HCT116 (cell line): ENCODE measurements at places on chromosomes 12 and 14.

DNA sequence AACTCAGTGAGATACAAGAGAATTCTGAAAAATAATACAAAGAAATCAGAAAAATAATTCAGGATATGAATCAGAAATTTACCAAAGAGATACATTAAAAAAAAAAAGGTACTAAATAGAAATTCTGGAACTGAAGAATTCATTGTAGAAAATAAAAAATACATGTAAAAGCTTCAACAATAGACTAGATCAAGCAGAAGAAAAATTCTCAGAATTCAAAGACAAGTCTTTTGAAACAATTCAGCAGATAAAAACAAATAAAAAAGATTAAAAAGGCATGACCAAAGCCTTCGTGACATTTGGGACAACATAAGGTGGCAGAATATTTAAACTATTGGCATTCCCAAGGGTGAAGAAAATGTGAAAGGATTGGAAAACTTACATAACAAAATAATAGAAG is 133.1 kb upstream of the CNOT2 start:
- no peak for DNase-seq

GRCh38 chr12:11780521-11781101 is 131.1 kb downstream of the ETV6 start:
- DNase-seq, result no peak

GRCh38 chr12:20560935-20561334 is 134.2 kb upstream of the SLCO1C1 start:
- no peak for DNase-seq

DNA sequence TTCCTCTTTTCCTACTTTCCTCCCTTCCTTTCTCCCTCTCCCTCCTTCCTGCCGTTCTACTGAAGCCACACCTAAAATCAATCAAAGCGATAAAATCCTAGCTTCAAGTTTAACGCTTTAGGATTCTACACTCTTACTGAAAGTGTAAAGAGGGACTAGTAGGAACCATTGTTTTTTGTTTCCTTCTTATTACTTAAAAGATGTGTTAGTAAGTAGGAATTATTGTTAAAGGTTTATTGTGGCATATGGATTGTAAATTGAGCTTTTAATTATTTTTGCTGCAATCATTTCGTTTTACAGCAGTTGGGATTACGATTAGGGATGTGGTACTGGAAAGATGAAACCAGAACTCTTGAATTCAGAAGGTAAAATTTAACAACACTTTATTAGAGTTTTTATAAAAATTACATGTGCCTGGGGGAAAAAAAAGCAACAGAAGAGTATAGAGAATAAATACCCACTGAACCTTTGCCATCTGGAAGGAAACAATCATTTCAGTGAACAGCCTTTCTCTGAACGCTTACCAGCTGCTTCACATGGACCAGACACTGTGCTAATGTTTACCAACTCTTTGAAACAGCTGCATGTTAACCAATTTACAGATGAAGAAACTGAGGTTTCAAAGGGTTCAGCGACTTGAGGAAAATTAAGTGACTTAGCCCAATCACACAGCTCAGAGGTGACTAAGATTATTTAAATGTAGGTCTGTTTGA is 1.0 kb downstream of the PPP1R36 start:
- no peak for DNase-seq

- DNase-seq, result no peak
Observed at GRCh38 chr12:18651525-18651924, 86.3 kb downstream of the PLCZ1 start.

DNA sequence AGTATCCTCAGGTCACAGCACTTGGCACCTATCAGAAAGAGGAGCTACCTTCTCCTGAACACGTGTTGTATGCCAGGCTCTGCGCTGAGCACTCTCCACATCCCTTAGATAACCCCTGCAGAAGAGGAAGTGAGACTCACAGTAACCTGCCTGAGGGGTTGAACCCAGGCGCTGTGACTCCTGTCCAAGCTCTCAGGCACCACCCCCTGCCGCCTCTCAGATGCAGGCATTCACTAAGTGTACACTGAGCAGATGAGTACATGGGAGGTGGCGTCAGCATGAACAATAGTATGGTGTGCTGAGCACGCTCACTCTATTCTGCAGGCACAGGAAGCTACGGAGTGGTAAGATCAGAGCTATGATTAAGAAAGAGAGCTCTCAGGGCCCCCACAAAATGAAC is 21.0 kb upstream of the RIC8B start:
- DNase-seq, result no peak

DNA sequence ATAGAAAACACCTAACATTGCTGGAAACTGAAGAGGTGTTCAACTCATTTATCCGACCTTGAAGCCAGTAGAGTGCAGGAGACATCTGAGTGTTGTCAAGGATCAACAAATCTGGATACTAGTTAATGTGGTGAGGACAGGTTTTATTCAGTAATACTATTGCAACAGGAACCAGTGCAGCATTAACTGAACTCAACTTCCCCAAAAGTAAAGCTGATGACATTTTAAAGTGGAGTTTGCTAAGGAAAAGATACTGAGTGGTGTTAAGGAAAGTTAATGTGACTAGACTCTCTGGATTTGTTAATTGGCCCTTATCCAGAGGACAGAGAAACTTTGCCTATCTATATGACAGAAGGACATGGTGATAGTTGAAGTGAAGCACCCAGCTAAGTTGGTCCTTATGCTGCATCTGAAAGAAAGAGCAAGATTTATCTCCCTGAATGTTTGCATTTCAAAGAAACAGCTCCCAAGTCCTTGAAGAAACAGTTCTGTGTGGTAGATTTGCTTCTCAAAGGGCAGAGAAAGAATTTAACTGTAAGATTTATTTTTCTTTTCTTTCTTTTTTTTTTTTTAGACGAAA is 1.2 kb upstream of the CLEC7A start:
- no peak for DNase-seq

DNA sequence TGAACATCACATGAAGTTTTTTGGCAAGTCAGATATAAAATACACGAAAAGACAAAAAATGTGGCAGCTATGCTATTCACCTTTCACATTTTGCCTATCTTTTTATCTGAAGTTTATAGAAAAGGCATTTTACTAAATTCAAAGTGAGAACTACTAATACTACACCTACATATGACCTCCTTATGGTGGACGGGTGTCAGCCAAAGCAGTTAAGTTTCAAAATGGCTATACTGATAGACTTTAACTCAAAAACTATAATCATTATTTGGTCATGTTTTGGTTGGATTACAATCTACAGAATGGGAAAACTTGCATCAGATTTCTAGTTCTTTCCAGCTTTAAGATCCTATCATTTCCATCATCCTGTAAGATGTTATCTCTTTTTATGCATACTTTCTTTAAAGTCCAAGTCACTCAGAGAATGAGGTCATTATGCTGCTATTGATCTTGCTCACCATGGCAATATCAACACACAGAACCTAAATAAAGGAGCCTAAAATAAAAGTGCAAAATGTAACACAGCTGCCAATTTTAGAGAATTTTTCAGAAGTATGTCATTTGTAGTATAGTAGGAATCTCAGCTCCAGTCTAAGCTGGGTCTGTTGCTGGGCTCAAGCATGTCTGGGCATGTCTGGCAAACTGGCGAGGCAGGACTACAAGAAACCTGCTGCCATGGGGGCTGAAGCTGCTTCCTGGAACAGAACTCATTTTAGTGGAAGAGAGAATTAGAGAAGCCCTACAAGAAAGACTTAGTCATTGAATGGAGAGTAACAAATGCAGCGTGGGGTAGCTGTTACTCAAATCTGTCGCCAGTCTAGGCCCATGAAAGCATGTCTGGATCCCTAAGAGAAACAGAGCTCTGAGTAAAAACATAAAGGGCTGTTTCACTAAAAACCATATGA is 7.6 kb upstream of the AEBP2 start:
- DNase-seq, result no peak

DNA sequence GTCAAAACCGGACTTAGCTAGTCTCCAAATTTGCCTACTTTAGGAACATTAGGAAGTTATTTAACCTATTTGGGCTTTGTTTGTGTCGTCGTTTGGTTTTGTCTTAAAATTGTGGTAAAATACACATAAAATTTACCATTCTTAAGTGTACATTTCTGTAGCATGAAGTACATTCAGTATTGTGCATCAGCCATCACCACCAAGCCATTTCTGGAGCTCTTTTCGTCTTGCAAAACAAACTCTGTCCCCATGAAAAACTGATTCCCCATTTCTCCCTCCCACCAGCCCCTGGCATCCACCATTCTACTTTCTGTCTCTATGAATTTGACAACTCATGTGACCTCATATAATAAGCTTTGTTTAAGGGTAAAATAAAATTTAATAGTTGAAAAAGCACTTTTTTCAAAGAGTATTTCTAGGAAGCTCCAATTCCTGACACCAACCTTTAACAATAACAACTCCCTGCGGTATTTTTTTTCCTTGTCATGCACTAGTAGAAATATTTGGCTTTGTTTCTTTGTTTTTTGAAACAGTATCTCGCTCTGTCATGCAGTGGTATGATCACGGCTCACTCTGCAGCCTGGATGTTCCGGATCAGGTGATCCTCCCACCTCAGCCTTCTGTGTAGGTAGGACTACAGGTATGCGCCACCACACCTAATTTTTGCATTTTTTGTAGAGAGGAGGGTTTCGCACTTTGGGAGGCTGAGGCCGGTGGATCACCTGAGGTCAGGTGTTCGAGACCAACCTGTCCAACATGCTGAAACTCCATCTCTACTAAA is 3.6 kb upstream of the UBC start:
- no peak for DNase-seq

GRCh38 chr14:83372271-83372670 is 1838.6 kb upstream of the SEL1L start:
- no peak for DNase-seq

DNA sequence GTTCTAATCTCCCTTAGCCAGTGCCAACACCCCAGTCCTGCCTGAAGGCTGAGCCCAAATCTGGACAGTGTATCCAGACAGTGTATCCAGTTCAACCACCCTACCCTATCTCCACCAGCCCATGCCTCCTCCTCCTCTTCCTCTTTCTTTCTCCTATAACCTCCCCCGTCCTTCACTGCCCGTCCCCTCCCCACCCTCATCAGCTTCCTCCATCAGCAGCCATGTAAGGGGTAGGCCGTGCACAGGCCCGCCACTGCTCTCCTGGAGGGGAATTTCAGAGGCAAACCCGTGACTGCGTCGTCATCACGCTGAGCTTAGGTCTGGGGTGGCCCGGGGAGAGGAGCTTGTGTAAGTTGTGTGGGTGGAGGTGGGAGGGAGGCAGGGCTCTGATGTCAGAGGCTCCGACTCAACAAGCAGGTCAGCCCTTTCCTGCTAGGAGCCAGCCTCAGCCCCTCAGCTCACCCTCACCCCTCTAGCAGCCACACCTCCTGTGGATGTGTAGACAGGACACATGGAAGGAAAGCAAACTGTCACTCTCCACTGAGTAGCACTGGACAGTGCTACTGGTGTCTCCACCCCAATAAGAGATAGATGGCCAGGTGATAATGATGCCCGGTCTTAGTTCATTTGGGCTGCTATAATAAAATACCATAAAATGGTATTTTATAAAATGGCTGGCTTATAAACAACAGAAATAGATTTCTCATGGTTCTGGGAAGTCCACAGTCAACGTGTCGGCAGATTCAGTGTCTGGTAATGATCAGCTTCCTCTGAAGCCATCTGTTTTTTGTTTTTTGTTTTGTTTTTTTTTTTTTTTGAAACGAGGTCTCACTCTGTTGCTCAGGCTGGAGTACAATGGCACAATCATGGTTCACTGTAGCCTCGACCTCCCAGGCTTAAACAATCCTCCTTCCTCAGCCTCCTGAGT is 50.5 kb downstream of the IRF2BPL start:
- no peak for DNase-seq

DNA sequence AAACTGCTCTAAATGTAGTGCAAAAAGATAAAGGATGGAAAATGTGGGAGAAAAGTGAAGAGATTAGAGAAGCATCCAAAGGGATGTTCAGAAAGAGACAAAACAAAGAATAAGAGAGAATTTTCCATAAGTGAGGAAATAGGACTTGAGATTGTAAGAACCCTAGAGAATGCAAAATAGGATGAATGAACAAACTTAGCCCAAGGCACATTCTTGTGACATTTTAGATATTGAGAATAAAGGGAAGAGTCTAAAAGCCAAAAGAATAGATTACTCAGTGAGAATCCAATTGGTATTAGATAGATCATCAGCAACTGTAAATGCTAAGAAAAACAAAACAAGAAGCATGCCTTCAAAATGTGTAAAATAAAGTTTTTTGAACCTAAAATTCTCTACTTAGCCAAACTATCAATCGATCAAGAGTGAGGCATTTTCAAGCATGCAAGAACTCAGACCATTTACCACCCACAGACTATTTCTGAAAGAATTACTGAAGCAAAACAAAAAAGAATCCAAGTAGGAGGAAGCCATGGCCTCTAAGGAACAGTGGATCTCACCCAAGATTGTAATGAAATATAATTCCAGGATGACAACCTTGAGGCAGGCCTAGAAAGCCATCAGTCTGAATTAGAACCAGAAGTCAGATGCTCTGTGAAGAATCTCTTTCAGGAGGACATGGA is 33.5 kb downstream of the DYRK2 start:
- DNase-seq, result no peak

DNA sequence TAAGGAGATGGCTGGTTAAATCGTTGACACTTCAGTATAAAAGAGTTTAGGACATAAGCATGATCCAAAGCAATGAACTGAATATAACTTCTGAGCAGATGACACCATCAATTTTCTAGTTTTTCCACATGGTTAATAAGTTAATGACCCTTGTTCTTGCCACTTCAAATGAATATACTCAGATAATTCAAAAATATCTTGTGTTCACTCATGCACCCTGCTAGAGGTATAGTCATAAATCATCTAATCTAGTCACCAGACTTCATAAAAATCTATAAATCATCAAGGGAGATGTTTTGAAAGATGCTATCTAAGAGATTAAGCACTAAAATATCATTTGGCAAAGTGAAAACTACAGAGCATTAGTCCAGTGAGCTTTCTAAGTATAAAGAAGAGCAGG is 131.9 kb downstream of the MDGA2 start:
- no peak for DNase-seq

DNA sequence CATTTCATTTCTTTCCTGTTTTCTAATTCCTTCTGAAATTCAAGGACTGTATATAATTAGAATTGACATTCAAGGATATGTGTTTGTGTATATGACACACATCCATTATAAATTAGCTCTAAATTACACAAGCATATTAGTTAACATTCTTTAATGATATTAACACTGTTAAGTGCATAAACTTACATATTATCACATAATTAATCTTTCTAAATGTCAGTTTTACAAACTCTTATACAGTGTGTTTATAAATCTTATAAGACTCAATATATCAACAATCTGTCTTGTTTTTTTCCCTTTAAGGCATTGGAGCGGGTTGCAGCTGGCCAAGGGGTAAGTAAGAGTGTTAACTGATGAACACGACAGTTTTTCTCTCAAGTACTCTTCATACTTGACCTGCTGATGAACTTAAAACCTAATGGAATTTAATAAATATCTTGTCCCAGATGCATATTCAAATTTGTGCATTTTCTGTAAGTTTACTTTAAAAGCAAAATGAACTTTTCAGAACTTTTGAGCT is 76.1 kb downstream of the METTL25 start:
- DNase-seq, result no peak

GRCh38 chr12:6472491-6472890 is 2.0 kb upstream of the VAMP1 start:
- no peak for DNase-seq

- DNase-seq, result no peak
Observed at GRCh38 chr14:75297411-75298040, 18.9 kb downstream of the FOS start.
